ENCODE measurements at places on chromosomes 4 and X.

DNA sequence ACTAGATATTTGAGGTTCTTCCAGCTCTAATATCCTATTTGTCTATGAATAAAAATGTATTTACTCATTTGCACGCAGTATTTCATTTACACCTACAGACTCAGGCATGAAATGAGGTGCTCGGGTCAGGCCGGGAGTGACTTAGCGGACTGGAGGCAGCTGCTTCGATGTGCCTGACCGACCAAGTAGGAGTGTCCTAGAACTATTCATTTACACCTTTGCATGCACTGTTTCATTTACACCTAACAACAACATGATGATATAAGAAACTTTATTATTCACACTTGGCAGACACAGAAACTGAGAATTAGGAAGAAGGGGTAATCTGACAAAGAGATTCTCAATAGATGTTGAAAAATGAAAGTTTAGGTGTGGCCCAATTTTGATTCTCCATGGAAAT, 28.7 kb upstream of the FAT1 start:
- DNase-seq, result no peak

DNA sequence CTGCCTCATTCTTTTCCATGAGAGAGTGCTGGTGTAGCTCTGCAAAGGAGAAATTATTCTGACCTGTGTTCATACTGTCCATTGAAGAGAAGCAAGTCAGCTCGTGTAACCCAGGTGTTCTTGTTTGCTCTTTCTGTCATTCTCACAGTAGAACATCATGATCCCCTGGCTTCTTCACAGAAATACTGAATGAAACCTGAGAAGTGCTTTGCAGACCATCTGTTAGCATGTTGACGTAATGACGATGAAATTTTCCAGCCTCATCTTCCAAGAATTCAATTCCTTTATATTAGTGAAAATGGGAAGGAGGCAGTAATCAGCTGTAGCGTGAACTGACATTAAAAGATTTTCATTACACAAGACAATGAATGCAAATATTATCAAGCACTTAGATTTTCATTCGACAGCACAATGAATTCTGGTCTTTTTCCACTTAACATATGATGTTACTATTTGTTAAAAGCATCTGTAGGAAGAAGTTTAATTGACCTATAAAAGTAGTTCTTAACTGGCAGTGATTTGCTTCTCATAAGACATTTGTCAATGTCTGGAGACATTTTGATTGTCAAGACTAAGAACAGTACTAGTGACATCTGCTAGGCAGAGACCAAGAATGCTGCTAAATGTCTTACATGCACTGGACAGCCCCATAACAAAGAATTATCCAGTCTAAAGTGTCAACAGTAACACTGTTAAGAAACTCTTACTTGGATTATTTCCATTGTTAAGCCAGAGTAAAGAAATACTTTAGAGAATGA, 246.3 kb downstream of the BANK1 start:
- no peak for DNase-seq

GRCh38 chrX:5852941-5853340, 375.7 kb downstream of the NLGN4X start:
- DNase-seq, result no peak

DNA sequence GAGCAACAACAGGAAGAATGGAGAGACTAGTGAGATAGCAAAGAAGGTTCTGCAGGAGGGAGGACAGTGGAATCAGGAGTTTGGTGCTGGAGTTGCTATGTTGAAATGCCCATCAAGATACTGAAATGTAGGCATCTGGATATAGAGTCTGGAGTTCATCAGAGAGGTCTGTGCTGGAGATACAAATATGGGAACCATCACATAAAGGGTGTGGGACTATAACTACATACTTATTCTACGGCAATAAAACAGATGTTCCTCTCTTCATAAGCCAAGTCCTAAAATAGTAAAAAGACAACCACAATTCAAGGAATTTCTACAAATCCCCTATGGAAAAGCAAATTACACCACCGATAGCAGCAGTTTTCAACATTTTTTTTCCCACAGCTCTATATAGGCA, 1.6 kb downstream of the MED14 start:
- DNase-seq, result no peak

- DNase-seq, result no peak
Measured at GRCh38 chrX:1327651-1328304, 8.8 kb upstream of the IL3RA start.

DNA sequence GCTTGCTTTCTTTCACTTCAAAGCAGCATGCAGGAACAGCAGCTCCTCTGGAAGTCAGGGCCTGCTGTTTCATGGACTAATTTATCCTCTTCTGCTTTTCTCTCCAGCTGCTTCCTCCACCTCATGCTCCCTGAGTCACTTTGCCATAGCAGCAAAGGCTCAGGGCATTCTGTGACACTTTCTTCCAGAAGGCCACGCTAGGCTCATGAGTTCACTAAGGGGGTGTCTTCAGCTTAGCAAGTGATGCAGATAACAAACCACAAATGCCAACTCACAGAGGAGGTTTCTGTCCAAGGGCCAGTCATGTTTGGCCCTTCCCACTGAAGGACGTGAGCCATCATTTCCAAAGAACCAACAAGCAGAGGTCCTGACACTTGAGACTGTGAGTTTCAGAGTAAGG, 200.2 kb downstream of the ADGRA3 start:
- DNase-seq, result no peak

GRCh38 chr4:144355811-144356757, 215.6 kb upstream of the GYPA start:
- DNase-seq, result no peak

DNA sequence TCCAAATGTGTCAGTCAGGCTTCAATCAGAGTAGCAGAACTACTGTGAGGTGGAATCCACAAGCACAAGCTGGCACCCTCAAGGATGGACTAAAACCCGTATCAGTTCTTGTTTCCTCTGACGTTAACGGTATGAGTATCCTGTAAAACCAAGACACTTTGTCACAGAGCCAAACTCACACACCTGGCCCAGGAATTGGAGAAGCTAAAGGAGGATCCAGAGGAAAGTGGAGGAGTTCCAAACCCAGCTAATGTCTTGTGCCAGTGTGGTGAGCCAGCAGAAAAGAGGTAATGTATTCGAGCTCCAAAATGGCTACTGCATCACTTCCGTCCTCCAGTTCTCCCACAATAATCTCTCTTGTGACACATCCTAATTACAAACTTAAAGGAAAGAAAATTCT, 44.7 kb downstream of the ATP1B4 start:
- DNase-seq, result no peak

DNA sequence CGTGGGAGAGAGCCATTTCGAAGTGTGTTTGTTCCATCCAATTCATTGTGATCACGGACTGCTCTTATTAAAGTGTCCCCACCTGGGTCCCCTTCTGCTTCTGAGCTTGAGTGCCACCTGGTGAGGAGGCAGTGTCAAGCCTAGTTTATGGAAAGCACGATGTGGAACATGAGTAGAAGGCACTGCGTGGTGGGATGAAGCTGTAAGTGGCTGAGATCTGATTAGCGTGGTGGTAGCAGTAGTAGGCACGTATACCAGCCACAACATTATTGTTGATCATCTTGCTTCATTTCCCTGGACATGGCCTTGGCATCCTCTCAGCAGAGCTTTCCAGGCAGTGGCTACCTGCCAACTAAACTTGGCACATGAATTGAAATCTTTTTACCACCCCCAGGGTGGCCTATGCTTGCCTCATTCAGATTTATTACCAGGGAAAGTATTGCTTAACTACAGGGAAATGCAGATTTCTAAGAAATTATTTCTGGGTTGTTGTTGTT, 46.4 kb downstream of the GPAT3 start:
- DNase-seq, result no peak

DNA sequence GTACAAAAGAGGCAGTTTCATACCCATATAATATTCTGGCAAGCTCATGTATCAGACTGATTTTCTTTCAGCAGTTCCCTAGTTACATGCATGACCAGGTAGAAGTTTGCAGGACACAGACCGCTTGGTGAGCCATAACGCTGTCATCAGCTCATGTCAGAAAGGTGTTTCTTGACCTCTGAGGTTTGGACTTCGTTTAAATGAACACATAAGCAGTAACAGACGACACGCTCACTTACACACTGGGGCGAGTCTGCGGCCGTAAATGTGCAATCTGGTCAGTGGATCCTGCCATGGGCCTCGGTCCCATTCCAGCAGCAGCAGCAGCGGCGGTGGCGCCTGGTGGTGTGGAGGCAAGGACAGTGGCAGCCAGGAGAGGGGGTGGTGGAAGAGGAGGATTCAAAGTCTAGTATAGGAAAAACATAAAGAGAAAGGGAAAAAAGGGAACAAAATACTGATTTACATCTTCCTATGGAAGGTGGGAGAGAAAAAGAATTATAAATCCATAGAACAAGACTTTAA, 111.9 kb upstream of the CBR4 start:
- DNase-seq, result no peak

DNA sequence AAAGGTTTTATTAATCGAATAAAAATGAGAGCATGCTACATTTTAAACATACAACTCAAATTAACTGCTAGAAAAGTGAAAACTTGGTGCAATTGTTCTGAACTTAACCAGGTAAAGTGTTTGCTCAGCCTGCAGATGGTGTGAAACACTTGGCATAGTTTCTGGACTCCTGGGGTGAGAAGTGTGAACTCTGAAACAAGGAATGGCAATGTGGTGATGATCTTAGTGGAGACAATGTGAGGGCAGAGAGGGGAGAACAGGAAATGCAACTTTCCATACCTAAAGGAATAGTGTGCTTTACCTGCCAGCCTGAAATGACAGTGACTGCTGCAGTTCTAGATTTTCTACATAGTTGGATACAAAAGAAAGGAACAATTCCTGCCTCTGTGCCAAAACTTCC, 57.4 kb downstream of the CCSER1 start:
- DNase-seq, result no peak

DNA sequence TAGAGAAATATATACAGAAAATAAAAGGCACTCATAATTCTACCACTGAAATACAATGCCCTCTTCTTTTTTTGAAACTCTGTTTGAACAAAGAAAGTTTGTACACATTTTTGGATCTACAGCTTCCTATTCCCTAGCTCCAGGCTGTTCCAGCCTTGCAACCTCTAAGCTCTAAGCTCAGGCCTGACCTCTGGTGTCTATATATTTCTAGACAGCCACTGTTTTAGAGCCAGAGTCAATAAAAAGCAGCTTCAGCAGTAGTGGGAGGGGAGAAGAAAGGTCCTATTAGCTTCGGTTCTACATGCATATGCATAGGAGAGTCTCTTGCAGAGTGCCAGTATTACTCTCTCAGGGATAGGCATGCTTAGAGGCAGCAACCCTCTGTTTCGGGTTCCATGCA, 39.7 kb downstream of the CLDN2 start:
- no peak for DNase-seq

GRCh38 chrX:107213477-107213876, 7.1 kb downstream of the DNAAF6 start:
- no peak for DNase-seq

GRCh38 chr4:120132935-120133334, 66.3 kb upstream of the MAD2L1 start:
- DNase-seq, result no peak

DNA sequence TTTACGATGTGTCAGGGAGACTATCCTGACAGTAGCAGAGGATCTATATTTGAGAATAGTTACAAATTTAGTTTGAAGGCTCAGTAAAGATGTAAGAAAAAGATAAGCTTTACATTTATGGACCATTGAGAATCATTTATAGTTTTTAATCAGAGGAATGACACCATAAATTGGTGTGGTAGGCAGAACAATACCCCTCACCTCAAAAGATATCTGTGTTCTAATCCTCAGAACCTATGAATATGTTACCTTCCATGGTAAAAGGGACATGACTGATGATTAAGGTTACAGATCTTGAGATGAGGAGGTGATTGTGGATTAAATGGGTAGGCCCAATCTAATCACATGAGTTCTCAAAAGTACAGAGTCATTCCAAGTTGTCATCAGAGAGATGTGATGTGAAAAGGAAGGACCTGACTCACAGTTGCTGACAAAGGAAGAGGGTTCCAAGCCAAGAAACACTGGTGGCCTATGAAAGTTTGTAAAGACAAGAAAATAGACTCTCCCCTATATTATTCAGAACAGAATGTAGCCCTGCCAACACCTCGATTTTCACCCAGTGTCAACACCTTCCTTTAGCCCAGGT, 27.0 kb downstream of the EREG start:
- DNase-seq, result no peak

GRCh38 chrX:20189171-20189570, 47.5 kb upstream of the EIF1AX start:
- no peak for DNase-seq

DNA sequence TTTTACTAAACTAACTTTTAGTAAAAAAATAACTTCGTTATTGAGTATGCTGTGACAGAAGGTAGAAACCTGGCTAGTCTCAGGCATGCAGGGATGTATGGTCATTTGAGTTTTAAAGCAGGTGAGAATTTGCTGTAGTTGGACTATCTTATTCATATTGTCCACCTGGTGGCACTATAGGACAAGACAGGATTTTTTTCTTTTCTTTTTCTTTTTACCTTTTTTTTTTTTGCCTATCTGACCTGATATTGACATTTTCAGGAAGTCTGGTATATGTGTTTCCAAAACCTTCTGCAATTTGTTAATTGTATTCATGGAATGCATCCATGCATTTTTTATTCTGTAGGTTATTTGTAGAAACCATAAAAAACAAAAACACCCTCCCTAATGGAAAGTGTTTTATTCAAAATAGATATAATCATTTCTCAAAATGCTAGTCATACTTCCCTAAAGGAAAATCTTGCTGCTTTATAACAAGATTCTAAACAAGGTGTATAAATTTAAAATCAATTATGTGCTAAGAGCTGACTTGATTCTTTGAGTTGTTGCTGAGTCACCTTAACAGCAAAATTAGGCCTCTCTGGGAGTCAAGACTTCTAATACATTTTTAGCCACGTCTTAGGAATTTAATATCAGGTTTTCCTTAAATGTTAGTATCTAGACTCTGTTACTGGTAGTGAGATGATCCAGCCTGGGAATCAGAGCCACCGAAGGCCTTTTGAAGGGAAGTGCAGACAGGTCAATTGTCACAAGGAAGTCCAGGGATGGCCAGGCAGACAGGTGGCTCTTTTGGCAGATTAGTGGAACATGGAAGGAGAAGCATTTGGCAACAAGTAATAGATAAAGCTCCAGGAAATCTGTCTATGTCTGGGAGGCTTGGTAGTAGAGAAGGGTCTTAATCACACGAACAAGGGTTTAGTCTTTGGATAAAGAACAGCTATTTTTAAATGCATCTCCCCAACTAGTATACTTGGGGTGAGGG, 201.3 kb upstream of the GNPDA2 start:
- no peak for DNase-seq

GRCh38 chr4:26069218-26069617, 155.2 kb downstream of the SMIM20 start:
- DNase-seq, result no peak

GRCh38 chr4:185165605-185166063, 22.6 kb downstream of the SLC25A4 start:
- DNase-seq, result no peak

Data from posterior cingulate gyrus (tissue), 11 donors.